ENCODE measurements at places on chromosomes 4 and X.

DNA sequence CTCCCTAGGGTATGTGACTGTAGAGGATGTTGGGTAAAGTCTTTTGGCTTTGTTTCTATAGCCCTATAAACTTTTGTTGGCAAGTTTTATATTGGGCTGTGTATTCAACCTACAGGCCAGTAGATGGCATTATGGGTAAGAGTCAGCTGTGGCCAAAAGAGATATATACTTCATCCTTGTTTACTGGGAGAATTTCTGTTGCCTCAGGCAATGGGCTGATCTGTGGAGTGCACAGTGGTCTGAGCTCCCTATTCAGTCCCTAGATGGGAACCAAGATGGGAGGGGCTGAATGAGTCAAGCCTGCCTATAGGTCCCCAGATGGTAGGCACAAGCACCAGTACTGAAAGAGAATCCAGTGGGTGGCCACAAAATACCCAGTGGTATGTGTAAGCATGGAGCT is 580.6 kb downstream of the EPHA5 start:
- DNase-seq = no peak

GRCh38 chr4:173189117-173189693 is 20.6 kb downstream of the GALNT7 start:
- no peak for DNase-seq

DNA sequence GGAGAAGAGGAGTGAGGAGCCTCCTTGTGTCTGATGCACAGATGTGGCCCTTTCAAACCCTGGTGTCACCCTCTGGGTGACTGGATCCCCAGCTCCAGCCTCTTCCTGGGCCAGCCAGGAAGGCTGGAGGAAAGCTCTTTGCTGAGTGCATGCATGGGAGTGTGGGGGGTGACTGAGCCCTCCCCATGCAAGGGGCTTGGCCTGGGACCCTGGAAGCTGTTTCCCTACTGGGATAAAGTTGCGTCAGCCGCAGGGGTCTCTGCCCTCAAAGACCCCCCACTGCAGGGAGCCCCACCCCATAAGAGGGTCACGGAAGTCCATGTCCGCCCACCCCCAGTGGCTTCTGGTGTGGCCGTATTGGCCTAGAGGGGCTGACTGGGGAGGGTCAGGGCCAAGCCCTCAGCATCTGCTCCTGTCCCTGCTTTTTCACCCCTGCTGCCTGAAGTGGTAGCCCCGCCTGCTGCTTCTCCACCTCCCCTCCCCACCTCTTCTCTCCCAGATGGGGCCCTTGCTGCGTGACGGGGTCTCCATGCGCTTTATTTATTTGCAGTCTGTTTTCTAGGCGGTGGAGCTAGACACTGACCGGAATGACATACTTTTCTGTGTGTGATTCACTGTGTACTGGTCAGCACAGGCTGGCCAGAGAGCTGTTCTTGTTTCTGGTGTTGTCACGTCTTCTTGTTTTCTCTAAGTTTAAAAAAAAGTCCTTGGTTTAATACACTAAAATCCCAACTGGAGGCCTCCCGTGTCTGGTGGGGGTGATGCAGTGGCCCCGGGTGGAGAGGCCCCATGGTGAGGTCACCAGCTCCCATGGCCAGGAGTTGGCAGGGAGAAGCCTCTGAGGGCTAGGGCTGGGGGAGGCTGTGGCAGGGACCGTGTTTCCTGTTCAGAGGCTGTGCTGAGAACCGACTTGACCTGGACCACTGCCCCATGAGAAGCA is 3.6 kb downstream of the SMIM10L2A start:
- DNase-seq = no peak

DNA sequence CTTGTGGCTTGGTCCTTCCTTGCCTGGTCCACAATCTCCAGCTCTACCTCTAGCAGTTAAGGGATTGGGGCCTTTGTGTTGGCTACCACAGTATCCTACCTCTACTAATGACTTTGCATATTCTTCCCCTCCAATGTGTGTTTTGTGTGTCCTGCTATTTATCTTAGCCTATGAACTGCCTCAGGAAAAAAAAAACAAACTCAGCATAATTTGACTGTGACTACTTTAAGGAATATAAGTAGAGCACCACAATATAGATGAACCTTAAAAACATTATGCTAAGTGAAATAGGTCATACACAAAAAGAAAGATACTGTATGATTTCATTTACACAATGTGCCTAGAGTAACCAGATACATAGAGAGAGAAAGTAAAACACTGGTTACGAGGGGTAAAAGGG is 61.3 kb upstream of the PTPN13 start:
- DNase-seq = no peak

GRCh38 chrX:6681521-6682145 is 146.7 kb upstream of the VCX3A start:
- DNase-seq = no peak

DNA sequence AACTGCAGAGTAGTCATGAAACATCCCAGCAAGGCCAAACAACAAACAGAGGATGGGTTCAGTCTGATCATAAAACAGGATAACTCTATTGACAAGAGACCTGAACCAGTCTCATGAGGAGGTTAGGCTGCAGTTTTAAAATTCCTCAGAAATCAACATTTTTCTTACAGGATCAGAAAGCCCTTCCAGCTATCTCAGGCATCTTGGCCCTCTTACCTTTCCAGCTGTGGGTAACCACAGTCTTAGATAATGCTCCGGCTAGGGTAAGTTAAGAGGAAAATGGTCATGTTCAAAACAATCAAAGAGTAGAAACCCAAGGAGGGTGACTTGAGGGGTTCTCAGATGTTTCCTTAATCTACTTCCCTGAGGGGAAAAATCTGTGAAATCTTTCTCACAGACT is 5.1 kb downstream of the CTSO start:
- no peak for DNase-seq

GRCh38 chr4:21554500-21554899 is 394.1 kb downstream of the KCNIP4 start:
- no peak for DNase-seq

DNA sequence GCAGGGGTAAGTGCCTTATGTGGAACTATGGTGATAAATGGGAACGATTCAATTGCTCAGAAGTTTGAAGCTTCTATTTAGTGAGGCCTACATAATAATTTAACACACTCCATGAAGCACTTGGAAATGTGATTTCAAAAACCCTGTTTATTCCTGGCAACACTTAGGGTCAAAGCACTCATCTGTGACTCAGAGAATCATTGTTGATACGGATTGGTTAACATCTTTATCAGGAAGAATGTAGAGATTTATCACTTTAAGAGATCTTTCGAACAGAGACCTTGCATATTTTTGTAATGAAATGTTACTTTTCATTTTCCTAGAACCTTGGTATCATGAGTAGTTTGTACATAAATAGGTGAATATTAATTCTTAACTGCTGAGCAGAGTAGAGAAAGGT is 269.1 kb upstream of the SLIT2 start:
- DNase-seq = no peak

GRCh38 chr4:60296386-60296785 is 903.7 kb upstream of the ADGRL3 start:
- DNase-seq = no peak

DNA sequence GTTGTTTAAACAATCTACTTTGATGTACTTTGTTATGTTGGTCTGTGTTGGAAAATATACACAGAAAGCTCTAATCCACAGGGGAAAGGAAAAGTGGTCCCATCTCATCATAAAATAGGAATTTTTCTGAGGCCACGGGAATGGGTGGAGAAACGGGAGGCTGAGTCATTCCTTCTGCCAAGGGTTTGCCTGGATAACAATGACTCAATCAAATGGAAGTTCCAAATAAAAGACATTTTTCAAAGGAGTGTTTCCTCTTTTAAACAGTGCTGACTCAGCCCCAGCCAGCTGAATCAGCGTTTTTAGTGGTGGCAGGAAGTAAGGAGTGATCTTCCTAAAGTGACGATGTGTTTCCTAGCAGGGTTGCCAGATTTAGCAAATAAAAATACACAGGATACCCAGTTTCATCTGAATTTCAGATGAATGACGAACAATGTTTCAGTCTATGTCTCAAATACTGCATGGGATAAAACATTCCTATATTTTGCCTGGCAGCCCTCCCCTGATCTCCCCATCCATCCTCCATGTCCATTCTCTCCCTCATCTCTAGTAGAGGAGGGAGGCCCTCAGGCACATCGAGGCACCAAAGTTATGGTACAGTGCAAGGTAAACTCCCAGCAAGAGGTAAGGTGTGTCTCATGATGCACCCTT is 345.4 kb upstream of the GATB start:
- peak; percentile 63 for DNase-seq

GRCh38 chrX:19836337-19836736 is 51.1 kb downstream of the SH3KBP1 start:
- no peak for DNase-seq

GRCh38 chrX:12352922-12353321 is 214.6 kb downstream of the FRMPD4 start:
- no peak for DNase-seq

- DNase-seq = no peak
Measured at GRCh38 chr4:52573551-52573950, 85.5 kb downstream of the USP46 start.

DNA sequence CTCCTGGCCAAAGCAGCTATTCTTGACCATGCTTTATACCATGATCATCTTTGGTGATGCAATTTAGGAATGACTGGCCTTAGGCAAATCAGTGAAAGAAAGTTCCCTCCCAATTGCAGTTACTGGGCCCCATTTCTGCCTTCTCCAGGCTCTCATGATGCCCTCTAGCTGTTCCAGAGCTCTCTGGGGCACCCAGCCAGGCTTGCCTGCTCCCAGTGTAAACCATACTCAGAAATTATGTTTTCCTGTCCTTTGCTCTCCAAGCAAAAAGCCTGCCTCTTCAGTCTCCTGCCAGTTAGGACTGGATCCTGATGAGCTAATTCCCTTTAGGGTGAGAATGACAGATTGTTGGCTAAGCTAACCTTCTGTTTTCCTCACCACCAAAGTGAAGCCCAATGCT is 85.3 kb upstream of the RBPJ start:
- no peak for DNase-seq

DNA sequence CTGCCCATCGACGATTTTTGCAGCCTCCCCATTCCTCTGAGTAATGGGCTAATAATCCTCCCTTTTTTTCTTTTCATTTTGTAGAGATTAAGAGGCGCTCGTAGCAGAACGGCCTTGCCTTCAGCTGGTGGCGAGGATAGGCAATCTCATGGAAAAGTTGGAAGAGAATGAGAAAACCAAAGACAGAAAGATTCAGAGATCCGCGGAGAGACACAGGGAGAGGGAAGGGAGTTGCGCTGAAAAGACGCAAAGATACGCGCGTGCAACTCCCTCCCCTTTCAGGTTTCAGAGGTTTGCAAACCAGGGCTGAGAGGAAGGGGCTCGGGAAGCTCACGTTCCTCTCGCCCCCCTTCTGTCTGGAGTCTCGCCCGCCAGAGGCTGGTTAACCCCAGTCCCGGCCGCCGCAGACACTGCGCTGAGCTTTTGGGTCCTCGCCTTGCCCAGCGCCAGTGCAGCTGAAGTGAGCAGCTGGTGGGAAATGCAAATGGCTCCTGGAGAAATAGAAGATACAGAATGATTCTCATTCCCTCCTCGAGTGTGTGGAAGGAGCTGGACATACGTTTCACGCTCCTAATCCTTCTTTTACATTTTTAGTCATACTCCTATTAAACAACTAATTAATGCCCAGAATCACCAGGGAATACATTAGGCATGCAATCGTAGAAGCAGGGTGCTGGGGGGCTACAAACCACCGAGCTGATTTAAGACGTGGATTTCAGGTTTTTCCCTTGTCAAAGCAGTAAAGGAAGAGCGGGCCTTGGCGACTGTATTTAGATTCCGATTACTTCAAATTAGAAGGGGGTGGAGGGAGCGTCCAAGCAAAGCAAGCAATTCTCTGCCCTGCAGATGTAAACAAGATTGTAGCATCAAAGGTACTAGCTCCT is 16.6 kb upstream of the PITX2 start:
- no peak for DNase-seq

DNA sequence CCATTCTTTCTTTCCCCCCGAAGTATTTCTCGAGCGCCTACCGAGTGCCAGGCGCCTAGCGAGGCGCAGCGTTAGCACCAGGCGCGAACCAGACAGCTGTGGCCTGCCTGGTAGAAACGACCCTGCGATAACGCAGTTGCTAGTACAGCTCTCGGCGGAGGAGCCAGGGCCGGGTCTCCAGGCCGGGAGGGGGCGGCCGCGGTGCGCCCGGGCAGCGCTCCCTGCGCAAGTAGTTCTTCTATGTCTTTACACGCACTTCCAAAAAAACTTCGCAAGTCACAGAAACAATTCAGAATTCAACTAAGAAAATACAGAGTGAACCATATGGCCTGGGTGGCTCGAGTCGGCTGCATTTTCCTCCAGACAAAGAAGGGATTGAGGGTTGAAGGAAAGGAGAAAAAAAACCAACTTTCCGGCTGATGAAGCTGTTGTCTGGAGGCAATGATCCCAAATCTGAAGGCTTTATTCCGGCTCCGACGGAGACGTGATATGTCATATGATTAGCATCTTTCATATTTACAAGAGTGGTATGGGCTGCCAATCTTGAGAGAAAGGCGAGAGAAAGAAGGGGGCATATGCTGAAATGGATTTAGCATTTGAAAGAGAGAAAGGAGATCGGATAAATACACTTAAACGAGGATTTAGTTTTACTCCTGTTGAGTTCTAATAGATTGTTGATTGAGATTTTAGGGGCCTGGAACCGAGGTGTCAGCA is 7.2 kb upstream of the NEUROG2 start:
- DNase-seq = no peak

- DNase-seq = no peak
Measured at GRCh38 chr4:71132486-71132885, 139.0 kb downstream of the DCK start.

DNA sequence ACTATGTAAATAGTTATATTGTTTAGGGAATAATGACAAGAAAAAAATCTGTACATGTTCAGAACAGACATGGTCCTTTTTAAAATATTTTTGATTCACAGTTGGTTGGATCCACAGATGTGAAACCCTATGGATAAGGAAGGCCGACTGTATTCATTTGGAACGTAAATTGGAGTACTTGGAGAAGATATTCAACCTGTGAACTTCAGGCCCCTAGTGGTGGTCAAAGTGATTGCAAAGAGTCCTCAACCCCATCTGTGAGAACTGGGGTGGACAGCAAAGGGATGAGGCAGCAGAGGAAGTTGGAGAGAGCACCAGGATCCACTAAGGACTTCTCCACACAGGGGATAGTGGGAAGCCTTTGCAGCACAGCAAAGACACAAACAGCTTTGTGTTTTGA is 6.2 kb upstream of the CXCL13 start:
- peak; percentile 18 for DNase-seq
